Naive thymus-derived CD4-positive, alpha-beta T cell (primary cell): ENCODE measurements at places on chromosomes 7 and 10.

- no peak for DNase-seq
These were observed 17.1 kb upstream of the TMEM120A start for GRCh38 chr7:76011442-76011861.

GRCh38 chr7:91512958-91513357 is 248.7 kb downstream of the FZD1 start:
- DNase-seq = no peak

DNA sequence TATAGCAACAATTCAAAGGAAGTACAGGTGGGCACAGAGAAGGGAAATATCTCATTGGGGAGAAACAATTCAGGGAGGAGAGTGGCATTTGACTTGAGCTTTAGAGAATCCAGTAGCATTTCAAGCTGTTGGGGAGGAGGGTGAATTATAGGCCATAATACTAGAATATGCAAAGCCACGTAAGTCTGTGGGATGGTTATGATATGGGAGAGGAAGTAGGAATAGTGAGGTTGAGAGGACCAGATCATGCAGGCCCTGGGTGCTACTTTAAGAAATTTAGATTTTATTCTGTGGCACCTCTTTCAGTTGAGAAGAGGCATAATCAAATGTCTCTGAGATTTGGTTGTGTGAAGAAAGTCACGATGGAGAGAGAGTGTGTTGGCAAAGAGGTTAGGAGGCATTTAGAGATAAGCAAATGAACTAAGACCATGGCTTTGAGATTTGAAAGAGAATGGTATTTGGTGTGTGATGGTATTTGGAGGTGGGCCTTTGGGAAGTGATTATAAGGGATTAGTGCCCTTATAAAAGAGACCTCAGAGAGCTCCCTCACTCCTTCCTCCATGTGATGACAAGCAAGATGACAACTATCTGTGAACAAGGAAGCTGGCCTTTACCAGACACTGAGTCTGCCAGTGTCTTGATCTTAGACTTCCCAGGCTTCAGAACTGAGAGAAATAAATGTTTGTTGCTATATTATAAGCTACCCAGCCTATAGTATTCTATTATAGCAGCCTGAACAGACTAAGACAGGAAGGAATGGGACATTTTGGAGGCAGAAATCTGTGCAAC is 15.1 kb downstream of the ADD3 start:
- no peak for DNase-seq

GRCh38 chr7:96359876-96360275 is 38.0 kb upstream of the SLC25A13 start:
- no peak for DNase-seq

- no peak for DNase-seq
These were observed 20.0 kb upstream of the SMO start for GRCh38 chr7:129168231-129169021.

GRCh38 chr10:124306520-124306919 is 112.2 kb downstream of the OAT start:
- no peak for DNase-seq

GRCh38 chr7:96942112-96942511 is 63.2 kb upstream of the DLX6 start:
- DNase-seq = no peak

DNA sequence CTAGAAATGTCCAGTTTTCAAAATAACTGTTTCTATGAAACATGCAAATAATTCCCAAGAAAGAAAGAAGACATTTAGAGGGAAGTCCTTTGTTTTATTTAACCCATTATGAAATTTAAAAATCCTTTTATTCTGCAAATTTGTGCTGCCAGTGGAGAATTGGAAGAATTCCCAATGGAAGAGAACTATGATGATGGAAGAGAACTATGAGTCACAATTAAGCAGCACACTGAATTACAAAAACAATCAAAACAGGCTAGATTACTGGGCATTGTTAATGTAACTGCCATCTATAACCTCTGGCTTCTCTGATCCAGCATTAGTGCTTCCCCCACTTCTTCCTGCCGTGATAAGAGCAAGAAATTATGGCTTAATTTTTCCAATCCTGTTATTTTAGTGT is 126.2 kb upstream of the FEZF1 start:
- no peak for DNase-seq

DNA sequence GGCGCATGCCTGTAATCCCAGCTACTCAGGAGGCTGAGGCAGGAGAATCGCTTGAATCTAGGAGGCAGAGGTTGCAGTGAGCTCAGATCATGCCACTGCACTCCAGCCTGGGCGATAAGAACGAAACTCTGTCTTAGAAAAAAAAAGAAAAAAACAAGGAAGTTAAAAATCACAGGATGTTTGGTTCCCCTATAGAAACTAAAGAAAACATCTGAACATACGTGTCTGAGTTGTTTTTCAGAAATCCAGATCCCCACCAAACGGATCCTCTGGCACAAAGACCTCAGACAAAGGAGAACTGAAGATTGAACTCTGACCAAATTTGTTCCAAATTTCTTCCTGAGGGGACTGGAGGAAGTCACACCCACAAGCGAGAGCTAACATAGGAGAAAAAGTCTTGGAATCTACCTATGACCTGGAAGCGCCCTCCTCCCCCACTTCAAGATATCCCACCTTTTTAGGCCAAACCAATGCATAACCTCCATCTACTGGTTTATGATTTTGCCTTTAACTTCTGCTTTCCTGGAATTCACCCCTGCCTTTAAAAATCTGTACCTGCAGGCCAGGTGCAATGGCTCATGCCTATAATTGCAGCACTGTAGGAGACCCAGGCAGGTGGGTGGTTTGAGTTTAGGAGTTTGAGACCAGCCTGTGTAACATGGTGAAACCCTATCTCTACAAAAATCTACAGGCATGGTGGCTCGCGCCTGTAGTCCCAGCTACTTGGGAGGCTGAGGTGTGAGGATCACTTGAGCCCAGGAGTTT is 19.7 kb upstream of the SIRT1 start:
- no peak for DNase-seq

DNA sequence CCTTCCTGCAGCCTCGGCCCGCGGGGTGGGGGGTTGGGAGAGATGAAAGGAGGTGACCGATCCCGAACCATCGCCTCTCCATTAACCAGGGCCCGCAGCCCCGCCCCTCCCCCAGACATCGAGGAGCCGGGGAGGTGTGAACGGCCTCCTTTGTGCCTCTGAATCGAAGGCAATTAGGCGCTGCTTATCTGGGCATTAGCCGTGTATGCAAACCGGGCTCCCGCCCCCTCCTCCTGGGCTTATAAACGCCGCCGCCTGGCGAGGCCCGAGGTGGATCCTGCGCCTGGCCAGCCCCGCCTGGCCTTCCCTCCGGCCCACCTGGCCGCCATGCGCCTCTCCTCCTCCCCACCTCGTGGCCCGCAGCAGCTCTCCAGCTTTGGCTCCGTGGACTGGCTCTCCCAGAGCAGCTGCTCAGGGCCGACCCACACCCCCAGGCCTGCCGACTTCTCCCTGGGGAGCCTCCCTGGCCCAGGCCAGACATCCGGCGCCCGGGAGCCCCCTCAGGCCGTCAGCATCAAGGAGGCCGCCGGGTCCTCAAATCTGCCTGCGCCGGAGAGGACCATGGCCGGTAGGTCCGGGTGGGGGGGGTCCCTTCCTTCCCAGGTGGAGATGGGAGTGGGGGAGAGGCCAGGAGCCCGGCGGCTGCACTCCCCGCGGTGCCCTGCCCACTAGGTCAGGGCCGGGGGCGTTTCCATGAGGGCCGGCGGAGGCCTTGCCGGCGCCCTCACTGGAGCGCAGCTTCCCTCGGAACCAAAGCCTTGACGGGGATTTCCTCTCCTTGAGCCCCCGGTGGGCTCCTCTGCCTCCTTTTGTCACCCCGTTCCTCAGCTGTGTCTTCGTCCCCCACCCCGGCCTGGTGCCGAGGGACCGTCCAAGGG is at the start of gene VENTX:
TSS of gene VENTX (plus strand) at position 268 of the 878 bp plus-strand sequence. CDS start at position 328, 60 bp downstream.
- no peak for DNase-seq

DNA sequence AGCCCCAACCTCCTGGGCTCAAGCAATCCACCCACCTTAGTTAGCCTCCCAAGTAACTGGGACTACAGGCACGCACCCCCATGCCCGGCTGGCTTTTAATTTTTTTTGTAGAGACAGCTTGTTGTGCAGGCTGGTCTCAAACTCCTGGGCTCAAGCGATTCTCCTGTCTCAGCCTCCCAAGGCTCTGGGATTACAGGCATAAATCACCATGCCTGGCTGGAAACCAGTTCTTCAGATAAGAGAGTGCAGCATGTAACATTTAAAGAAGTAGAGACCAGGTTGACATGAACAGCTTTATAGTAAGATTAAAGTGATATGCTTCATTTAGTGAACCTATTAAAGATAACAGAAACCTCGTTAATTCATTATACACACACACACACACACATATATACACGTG is 167.9 kb upstream of the KAT6B start:
- DNase-seq = no peak

GRCh38 chr10:11959966-11960365 is 82.6 kb downstream of the UPF2 start:
- DNase-seq = no peak

GRCh38 chr10:49744091-49744685 is 17.9 kb downstream of the OGDHL start:
- no peak for DNase-seq

- no peak for DNase-seq
These were observed 74.2 kb downstream of the CUL2 start for GRCh38 chr10:35015843-35016408.

- DNase-seq = no peak
These were observed 159.5 kb downstream of the PPP1R9A start for GRCh38 chr7:95066737-95067530.

- no peak for DNase-seq
These were observed 128.8 kb upstream of the DNAJB12 start for GRCh38 chr10:72483471-72483870.

- no peak for DNase-seq
These were observed 12.9 kb downstream of the HTRA1 start for GRCh38 chr10:122474131-122474818.

GRCh38 chr10:116371737-116372136 is 47.5 kb downstream of the CCDC172 start:
- no peak for DNase-seq

DNA sequence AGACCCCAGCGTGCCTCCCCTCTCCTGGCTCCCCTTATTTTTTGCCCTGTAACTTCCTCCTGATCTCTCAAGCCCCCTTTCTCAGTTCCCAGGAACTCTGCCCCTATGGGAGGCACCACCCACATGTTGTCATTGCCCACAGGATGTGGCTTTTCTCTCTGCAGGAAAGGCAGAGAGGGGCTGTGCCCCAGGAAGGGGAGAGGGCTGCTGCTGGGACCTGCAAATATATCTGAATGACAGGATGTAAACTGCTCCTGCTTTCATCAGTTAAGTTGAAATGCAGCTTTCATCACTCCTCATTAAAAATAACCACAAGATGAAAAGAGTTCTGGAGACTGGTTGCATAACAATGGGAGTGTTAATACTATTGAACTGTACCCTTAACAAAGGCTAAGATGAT is 103.3 kb downstream of the CLEC2L start:
- DNase-seq = peak; percentile 63

DNA sequence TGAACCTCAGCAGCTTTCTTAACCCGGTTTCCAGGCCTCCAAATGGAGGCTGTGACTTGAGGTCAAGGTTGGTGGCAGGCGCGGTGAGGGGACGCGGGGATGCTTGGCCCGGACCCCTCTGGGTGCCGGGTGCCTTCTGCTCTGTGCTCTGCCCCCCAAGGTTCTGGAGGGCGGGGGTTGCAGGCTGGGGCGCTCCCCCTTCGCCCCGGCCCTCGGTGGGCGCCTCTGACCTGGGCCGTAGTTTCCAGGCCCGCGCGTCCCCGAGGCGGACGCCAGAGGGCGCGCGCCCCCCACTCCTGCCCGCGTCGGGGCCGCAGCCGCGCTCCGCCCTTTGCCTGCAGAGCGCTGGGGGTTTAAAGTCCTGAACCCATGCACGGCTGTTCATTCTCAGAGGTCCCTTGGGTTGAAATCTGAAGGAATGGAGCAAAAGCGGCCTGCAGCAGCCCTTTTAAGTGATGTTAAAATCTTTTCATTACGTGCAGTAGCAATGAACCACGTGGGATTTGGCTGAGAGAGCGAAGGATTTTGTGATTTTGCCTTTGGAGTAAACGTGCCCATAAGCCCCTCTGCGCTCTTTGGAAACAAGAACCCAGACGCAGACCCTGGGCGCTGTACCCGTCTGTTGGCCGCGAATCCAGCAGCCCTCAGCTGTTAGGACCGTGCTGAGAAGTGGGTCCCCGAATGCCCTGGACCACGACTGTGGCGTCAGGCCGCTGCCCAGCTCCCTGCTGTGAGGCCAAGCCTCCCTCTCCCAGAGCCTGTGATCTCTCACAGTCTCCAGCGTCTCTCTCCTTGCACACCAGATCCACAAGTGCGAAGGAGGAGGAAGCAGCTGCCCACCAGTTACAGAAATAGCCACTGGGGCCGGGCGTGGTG is 135.0 kb downstream of the ACTR3B start:
- DNase-seq = no peak

- DNase-seq = no peak
These were observed 59.4 kb downstream of the WDR37 start for GRCh38 chr10:1115607-1115955.

DNA sequence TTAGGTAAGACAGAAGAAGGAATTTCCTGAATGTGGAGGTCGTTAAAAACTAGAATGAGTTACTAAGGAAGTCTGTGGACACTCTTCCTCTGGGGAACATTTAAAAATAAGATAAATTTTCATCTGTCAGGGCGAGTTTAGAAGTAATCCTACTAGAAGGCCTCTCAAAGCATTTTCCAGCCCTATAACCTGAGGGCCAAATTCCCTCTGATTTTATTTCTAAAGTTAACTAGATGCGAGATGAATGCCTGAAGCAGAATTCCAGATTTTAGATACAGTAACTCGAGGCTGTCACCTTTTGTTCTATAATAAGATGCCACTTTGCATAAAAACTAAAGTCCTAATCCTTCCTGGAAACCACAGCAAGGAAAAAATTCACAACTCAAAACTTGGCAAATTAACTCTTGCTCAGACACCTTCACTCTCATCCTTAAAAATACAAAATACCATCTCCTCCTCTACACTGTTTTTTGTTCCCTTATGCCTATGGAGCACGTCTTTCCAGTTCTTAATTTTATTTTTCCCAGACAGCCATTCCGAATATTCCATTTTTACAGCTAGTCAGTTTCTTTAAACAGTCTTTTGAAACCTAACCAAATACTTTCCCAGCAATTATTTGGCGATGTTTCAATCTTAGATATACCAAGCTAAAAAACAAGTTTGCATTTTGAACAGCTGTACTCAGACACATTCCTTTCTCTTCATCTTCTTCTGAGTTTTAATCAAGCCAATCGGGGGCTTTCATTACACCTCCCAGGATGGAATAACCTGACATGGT is 420.7 kb upstream of the NFE2L3 start:
- no peak for DNase-seq

DNA sequence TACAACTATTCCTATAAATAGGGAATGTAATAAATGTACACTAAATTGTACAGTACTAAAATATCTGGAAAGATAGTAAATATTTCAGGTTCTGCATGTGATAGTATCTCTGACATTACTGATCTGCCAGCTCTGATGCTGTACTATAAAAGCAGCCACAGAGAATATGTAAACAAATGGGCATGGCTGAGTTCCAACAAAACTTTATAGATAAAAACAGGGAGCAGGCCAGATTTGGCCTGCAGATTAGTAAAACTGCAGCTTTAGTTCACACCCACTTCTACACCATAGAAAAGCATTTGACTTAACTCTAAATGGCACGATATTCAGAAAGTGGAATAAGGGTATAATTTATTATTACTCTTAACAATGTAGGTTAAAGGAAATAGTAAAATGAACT is 18.8 kb upstream of the TLL2 start:
- DNase-seq = no peak
